ENCODE measurements at places on chromosomes 16 and 17.

DNA sequence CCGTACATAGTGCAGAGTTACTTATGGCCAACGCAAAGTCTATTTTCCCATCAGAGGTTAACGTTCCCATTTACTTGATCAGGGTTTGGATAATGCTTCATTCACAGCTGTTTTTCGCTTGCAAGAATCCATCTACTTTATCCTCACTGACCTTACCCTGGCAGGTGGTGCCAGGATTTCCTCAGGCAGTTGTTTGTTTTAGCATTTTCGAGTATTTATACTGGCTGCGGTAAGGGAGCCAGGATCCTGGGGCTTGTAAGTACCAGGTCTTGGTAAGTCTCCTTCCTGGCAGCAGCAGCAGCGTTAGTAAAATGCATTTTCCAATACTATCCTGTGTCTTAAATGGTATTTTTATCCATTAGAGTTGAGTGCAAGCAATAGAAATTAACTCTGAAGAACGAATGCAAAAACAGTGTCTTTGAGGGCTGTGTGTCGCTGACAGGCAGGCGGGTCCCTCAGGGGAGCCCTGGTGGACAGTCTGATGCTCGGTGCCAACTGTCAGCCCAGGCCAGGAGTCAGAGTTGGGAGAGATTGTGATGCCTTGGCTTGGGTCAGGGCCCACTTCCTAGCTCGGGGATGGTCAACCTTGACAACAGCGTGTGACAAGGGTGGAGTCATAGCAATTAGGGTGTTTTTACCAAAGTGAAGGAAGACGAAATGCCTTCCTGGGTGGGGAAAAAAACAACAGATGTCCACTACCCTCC is 92.4 kb upstream of the HSBP1 start:
- no peak for DNase-seq

DNA sequence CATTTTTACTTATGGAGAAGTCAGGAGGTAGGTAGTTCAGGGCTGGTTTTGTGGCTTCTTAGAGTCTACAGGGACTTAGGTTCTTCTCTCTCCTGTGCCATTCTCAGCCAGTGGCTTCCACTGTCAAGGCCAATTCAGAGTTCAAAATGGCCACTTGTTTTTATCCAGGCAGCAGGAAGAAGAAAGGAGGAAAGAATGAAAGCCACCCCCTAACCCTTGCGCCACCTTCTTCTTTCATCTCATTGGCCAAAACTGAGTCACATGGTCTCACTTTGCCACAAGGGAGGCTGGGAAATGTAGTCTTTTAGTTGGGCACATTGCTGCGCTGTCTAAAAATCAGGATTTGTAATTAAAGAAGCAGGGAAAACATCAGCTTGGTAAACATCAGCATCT is 60.8 kb upstream of the MED9 start:
- DNase-seq, result no peak

DNA sequence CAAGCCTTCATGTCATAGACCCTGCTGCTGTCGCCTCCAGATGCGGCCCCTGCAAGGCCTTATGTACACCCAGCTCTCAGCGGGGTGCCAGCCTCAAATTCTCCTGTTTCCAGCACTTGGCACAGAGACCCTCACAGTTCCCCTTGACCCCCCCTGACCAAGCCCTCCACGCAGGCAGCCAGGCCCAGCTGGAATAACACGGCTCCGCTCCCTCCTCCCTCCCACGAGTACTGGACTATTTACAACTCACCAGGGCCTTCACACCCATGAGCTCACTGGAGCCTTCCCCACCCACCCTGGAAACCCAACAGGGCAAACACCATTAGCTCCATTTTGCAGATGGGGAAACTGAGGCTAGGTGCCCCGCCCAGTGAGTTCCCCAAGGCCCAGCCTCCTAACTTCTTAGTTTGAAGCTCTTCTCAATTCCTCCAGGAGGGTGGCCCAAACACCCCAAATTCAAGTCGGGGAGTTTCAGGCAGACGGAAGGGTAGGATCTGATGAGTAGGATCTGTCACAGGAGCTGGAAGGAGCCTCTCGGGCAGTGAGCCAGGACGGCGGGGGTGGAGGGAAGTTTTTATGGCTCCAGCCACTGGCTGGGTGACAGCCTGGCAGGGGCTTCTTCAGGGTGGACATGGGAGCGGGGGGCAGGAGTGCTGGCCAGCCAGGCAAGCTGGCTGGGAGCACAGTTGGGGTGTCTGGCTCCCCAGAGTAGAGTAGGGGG is 17.5 kb upstream of the DLX4 start:
- no peak for DNase-seq

DNA sequence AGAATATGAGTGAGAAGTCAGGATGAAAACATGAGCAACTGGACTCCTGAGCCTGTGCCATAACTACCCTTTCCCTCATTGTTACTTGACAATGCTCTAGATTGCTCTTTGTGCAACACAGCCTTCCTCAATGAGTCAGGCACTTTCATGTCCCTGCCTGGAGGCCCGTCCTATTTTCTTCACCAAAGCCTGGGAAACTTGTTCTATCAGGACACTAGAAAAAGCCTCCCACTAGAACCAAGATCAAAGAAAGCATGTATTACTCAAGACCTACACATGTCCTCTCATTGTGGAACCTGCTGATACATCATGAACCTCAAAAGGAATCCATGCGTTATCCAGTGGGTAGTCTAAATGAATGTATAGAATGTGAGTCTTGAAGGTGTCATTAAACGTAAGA is 624.5 kb downstream of the TOX3 start:
- DNase-seq, result no peak

- DNase-seq, result no peak
These were observed 9.1 kb upstream of the METTL9 start for GRCh38 chr16:21590287-21590686.

- DNase-seq, result peak; percentile 67
These were observed 110.0 kb upstream of the PSMD7 start for GRCh38 chr16:74186561-74186971.

DNA sequence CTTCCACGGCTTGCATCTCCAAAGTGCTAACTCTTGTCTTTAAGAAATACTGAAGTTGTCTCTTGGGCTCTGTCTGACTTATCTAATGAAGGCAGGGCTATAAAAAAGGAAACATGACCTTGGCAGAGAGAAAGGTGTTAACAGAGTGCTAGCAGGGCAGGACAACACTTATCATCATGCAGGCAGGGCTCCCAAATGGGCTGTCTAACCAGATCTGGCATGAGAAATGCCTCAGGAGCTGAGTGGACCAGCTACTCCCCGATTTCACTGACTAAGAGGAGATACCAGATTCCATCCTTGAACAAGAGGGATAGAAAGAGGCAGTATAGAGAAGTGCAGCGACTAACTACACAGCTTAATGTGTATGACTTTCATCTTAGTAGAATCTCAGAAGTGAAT is 32.6 kb downstream of the PMP22 start:
- no peak for DNase-seq

DNA sequence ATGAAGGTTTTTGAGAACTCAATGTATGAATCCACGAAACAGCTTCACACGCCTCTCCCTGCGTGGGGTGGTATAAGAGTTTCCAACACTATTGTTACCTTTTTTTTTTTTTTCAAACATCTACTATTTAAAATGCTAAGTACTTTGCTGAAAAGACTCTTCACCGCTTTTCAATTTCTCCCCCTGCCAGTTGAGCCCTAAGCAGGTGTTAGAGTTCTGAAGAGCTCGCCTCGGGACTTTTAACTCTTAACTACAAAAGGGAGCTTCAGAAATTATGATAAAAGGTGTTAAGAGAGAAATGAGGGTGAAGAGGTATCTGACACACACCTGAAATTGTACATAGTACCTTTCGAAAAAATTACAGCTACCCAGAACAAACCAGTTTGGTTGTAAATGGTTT is 20.9 kb upstream of the PSMD7 start:
- no peak for DNase-seq

DNA sequence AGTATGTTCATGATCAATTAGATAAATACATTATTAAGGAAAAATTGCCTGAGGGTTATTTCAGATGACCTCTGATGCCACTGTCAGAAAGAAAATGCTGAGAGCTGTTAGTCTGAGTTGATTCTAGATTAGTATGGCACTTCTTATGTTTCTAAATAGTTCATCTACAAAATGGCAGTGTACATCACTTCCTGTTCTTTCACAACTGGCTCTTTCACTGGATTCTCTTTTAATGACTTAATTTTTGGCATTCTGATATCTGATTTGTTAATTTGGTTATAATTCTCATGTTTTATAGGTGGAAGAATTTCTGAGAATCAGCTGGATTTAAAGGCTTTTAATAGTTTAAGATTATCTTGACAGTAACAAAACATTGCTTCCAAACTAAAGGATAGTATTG is 3.3 kb downstream of the TAOK1 start:
- no peak for DNase-seq

- DNase-seq, result no peak
These were observed 588.3 kb upstream of the ZFHX3 start for GRCh38 chr16:73636196-73636595.

GRCh38 chr17:13885953-13886889 is 183.1 kb upstream of the COX10 start:
- DNase-seq, result no peak

DNA sequence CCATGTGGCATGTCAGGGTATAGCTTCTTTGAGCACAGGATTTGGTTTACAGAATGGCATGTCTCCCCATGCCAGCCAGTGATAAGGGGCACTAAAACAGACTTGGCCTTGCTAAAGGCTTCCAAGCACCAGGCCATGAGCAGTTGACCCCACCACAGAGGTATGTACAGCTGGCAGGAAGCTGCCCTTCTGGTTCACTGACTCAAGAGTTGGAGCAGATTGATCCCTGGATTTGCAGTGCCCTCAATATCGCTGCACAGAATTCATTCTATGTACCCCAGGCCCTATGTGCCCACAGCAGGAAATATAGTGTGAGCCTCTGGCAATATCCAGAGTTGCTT is 24.3 kb downstream of the HLF start:
- no peak for DNase-seq

- peak; percentile 99 for DNase-seq
These were observed at the start of gene SPOP for GRCh38 chr17:49677933-49678847. Gene SPOP, minus strand, starts transcription at chr17:49678097. Its CDS starts 55,287 bp downstream, at chr17:49622810.

DNA sequence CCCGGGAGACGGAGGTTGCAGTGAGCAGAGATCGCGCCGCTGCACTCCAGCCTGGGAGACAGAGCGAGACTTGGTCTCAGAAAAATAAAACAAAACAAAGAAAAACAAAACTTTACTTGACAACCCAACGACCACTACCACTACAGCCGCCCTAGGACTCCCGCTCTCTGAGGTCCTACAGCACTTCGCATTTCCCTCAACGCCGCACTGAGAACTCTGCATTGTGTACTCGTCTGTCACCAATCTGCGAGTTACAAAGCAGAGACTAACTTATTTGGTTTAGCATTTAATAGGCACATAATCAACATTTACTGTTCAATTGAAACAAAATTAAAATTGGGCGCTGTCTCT is 479 bp upstream of the ZNF207 start:
- DNase-seq, result peak; percentile 50

DNA sequence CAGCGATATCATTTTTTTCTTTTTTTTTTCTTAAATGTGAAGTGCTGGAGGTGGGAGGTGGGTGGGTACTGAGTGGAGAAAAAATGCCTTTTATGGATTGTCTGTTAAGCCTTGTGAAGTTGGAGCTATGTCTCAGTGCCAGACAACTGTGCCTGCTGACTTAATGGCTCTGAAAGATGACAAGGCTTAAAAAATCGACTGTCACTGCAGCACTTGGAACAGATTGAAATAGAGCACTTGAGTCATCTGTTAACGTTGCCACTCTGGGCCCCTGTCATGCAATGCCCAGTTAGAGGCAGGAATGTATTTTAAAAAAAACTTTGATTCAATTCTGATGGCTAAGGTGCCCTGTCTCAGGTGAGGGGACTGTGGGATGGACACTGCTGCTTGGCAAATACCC is 108.2 kb upstream of the HS3ST2 start:
- no peak for DNase-seq

- DNase-seq, result no peak
These were observed 4.4 kb downstream of the ASGR1 start for GRCh38 chr17:7174603-7175326.

- no peak for DNase-seq
These were observed 201.0 kb upstream of the NLRP1 start for GRCh38 chr17:5785338-5785737.

GRCh38 chr17:61478026-61478789 is 26.0 kb downstream of the TBX4 start:
- DNase-seq, result no peak

- no peak for DNase-seq
These were observed 22.5 kb upstream of the LYRM9 start for GRCh38 chr17:27915709-27916108.

DNA sequence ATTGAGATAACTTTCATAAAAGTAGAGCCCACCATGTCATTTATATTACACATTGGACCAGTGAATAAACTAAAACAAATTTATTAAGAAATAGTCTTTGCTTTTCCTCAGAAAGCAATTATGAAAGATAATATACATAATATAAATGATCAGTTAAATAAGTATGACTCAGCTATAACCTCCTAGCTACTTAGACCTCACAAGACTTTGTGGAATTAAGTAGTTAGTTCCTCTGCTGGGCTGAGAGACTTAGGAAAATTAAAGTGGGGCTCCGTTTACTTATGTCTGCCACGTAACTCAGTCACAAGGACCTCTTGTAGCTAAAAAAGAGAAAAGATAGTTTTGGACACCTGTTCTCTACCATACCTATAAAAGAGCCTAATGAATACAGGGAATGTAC is 76.9 kb downstream of the MRTFB start:
- no peak for DNase-seq

- DNase-seq, result no peak
These were observed 6.8 kb upstream of the ACSM1 start for GRCh38 chr16:20704281-20704680.

DNA sequence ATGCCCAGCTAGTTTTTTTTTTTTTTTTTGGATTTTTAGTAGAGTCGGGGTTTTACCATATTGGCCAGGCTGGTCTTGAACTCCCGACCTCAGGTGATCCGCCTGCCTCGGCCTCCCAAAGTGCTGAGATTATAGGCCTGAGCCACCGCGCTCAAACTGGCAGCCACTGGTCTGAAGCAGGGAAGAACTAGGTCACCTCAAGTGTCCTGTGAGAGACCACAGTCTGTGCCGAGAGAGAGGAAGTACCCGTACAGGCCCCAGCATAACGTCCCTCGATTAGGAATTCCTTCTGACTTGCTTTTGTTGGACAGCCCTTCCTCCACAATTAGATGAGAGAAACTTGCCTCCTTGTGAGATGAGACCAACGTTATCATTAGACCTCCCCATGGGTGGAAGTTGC is 13.7 kb upstream of the CD300E start:
- no peak for DNase-seq

GRCh38 chr17:80616705-80617104 is 72.1 kb downstream of the RPTOR start:
- no peak for DNase-seq

Data from muscle of arm (tissue), 14 donors.